GM23338 (cell line): ENCODE measurements at places on chromosomes 1 and 21.

GRCh38 chr1:216464489-216464888, 41.2 kb upstream of the USH2A start:
- DNase-seq, result no peak

DNA sequence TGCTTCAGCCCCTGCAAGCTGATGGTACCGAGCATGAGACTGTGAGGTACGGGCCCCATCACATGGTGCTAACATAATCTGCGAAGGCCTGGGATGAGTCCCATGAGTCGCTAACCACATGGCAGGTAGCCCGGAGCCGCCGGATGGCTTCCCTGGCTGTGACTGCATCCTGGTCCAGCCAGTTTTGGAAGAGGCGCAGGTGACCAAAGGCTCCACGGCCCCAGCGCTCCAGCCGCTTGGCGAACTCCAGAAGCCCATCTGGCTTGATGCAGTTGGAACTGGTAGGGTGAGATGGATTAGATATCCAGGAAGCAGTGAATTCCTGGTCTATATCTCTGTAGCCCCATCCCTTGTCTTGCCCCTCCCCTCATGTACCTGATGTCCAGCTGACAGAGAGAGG, 24.6 kb downstream of the LRRC41 start:
- DNase-seq, result no peak

- no peak for DNase-seq
Observed at GRCh38 chr1:115432061-115432460, 94.0 kb upstream of the NGF start.

GRCh38 chr1:82153272-82153629, 352.5 kb downstream of the ADGRL2 start:
- no peak for DNase-seq

DNA sequence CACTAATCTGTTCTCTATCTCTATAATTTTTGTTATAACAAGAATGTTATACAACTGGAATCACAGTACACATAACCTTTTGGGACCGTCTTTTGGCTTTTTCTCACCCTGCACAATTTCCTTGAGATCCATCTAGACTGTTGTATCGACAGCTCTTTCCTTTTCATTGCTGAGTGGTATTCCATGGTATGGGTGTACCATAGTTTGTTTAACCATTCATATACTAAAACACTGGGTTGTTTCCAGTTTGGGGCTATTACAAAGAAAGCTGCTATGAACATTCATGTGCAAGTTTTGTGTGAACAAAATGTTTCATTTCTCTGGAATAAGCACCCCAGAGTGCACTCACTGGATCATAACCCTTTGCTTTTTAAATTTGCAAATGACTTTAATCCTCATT, 15.4 kb upstream of the HCRTR1 start:
- DNase-seq, result no peak

- DNase-seq, result no peak
Observed at GRCh38 chr1:93668121-93668520, 13.5 kb downstream of the BCAR3 start.

- DNase-seq, result no peak
Observed at GRCh38 chr1:40907899-40908298, 45.7 kb upstream of the CITED4 start.

DNA sequence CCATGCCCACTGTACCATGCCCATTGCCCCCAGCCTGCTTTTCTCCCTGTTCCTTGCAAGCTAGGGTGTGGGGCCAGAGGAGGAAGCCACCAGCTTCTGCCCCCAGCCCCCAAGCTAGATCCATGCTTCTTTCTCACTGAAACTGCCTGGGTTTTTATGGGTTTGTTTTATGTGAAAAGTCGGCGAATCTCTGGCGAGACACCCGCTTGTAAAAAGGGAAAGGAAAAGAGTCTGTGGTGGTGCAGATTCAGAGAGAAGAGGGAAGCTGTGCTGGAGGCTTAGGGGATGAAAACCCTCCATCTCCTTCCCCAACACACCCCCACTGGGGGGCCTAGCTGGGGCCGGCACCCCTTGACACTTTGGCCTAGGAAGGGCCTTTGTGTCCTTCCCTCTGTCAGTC, 26.2 kb downstream of the GRHL3 start:
- no peak for DNase-seq

- DNase-seq, result peak; percentile 62
Observed at GRCh38 chr21:27213303-27213702, 246.4 kb upstream of the ADAMTS5 start.

DNA sequence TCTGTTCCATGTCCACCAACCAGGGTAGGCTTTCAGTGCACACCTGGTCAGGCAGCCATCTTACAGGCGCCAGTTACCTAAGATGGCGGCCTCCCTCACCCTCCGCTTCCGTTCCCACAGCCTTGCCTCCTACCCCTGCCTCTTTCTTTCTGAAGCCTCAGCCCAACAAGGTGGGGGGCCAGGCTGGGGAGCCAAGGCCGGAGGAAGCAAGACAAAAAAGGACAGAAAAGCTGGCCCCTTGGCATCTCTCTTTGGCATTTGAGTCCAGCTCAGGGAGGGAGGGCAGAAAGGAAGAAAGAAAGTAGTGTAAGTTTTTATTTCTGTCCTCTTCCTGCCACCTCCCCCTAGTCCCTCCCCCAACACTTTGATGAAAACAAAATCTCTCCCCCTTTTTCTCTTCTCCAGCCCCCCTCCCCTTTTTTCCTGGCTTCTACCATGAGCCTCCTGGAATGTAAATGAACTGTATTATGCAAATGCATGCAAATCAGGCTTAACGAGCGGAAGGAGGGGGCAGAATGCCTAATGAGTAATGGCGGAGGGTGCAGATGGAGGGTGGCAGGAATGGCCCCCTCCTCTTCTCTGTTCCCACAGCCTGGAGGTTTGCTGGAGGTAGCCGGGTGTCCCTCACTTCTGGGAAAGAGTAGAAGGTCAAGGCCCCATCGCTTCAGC, 43.8 kb downstream of the RHBG start:
- no peak for DNase-seq

DNA sequence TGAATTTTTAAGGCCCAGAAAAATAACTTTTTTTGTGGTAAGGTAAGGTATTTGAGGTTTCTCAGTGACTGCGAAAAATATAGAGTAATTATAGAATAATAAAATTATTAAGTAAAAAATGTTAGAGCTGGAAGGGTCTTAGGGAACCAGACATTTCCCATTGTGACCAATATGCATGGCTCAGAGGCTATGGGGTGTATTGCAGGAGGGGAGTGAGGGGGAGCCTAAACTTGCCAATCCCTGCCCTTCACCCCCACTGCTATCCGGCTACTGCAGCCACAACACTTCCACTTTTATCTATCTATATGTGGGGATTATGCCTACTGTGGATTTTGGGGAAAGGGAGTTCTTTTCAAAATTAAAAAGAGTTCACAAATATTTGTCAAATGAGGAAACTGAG, 7.6 kb upstream of the GADD45A start:
- no peak for DNase-seq

DNA sequence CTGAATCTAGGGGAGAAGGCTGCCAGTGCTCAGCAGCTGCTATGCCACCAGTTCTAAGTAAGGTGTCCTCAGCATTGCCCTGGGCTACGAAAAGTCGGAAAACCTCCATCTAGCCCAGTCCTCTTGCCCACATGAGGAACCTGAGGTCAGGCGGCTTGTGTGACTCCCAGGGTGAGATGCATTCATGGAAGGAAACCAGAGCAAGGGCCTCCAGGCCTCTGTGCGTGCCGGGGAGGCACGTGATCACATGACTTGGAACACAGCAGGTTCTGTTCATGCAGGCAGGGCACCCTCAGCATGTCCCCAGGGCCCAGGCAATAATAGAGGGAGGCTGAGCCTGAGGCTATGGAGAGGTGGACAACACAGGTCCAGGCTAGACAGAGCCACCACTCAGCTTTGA, 312.5 kb upstream of the DUSP10 start:
- DNase-seq, result no peak

- DNase-seq, result no peak
Observed at GRCh38 chr1:34267326-34267725, 90.6 kb downstream of the C1orf94 start.

DNA sequence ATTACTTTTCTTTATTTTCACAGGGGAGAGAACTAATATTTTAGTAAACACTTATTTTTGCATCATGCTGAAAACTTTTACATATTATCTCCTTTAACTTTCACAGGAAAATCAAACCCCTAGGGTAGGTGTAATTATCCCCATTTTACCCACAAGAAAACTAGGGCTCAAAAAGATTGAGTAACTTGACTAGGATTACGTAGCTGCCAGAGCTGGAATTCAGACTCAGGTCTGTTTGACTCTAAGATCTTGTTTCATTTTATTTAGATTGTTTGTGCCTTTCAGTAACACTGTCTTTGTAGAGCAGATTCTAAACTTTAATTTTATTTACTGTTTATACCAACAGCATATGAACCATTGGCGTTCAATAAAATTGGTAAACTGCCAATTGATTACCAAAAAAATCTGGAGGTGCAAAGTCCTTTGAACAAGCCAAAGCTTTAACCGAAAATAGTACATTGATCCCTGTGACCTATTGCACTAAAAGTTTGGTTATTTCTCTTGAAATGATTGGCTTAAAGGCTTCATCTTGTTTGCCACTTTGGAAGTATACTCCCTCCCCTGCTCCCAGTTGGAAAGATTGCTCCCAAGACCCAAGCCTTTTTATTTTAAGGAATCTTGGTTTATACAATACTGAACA, 71.0 kb upstream of the WDR26 start:
- DNase-seq, result no peak

GRCh38 chr1:35122311-35122710, 43.1 kb downstream of the ZMYM1 start:
- DNase-seq, result no peak

GRCh38 chr1:29033829-29034466, 89.8 kb downstream of the TMEM200B start:
- DNase-seq, result peak; percentile 58

DNA sequence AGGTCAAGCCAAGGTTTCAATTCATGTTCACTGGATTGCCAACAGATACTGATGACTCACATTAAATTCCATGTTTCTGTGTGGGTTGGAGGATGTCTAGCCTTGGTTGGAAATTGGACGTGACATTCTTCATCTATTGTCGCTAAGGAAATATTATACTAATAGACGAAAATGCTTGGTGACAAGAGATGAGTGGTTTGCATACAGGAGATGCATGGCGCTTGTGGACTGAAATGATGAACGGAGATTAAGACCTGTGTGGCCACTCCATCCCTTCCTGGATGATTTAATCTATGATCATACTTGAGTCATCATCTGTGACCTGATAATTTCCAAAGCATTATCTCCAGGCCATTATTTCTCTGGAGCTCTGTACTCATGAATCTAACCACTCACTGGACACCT, 97.0 kb upstream of the CD34 start:
- DNase-seq, result no peak

DNA sequence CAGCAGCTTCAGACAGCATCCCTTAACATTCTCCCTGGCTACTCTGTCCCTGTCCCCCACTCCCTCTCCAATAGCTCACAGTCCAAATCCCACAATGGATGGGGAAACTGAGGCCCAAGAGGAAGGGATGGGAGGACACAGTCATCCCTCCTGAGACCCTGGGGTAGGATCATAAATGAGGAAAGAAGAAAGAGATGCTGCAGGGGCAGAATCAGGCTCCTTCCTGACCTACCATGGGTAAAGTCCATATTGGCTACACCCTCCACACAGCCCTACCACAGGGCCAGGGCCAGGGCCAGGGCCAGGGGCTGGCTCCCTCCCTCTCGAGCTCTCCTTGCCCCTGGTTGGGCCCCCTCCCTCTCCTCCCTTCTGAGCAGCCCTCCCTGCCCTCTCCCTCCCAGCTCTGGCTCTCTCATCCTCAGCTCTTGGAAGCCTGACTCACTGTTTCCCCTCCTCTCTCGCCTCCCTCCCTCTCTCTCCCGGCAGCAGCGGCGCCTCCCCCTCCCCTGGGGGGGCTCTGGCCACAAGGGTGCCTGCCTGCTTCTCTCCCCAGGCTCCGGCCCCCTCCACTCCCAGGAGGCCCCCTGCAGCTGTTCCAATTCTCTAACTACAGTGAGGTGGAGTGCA, 4.9 kb downstream of the AHDC1 start:
- DNase-seq, result no peak

GRCh38 chr1:232405781-232406180, 224.2 kb downstream of the SIPA1L2 start:
- DNase-seq, result no peak

DNA sequence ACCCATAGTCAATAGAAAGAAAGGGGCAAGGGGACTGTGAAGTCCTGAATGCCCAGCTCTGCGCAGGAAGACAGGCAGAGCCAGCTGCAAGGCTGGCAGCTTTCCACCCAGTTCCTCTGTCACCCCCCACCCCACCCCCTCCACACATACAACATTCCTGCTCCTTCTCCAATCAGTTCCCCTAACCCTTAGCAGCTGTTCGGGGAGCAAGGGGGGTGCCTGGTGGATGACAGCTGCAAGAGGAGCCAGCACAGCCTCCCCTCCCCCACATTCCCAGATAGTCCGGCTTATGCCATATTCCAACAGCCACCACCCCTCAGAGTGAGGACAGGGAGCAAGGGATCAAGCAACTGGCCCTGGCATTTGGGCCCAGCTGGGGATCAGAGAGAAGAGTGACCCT, 9.7 kb downstream of the ARHGEF2 start:
- DNase-seq, result no peak

GRCh38 chr1:85460555-85461088, 4.3 kb downstream of the DDAH1 start:
- DNase-seq, result no peak

GRCh38 chr1:55310505-55310971, 95.4 kb upstream of the USP24 start:
- DNase-seq, result no peak

DNA sequence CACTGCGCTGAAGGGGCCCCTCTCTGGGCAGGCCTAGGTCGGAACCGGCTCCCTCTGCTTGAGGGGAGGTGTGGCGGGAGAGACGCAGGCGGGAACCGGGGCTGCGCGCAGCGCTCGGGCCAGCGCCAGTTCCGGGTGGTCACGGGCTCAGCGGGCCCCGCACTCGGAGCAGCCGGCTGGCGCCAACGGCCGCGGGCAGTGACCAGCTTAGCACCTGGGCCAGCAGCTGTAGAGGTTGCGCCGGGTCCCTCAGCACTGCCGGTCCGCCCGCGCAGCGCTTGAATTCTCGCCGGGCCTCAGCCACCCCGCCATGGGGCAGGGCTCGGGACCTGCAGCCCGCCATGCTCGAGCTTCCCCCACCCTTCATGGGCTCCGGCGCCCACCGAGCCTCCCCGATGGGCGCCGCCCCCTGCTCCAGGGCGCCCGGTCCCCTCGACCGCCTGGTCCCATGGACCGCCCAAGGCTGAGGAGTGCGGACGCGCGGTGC, 254.6 kb downstream of the COL11A1 start:
- no peak for DNase-seq
